Substantia nigra (tissue), 51 donors: ENCODE measurements at places on chromosomes 13 and 19.
A peak's percentile ranks its signal among the peaks of the same experiment; 100 is the strongest.

DNA sequence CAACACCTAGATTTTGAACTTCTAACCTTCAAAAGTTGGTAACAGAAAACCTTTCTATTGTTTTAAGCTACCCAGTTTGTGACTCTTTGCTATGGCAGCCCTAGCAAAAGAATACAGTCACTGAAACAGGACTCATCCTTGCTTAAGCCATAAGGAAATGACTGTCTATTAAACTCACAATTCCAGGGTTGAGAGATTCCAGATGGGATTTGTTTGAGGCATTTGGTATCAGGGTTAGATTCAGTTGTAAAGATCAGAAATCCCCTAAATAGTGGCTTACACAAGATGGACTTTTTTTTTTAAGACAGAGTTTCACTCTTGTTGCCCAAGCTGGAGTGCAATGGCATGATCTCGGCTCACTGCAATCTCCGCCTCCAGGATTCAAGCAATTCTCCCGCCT, 41.1 kb upstream of the RGCC start:
- no peak for DNase-seq

GRCh38 chr19:8488365-8488764, 14.1 kb downstream of the PRAM1 start:
- no peak for DNase-seq

- DNase-seq = no peak
Observed at GRCh38 chr13:23427342-23427843, 6.1 kb downstream of the SACS start.

DNA sequence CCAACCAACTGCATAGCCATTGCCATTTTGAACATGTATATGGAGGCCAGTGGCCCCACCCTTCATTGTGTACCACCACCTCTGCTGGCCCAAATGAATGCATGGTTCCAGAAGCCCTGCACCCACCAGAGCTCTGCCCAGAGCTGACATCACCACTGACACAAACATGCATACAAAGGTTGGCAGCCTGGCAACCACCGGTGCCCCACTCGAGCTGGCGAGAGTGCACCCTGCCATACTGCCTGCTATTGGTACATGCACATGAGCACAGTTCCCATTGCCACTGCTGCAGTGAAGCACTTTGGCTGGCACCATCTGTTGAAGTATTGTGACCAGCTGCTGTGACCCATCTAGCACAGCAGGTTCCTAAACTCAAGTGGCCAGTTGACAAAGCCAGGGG, 1564.9 kb downstream of the OLFM4 start:
- no peak for DNase-seq

DNA sequence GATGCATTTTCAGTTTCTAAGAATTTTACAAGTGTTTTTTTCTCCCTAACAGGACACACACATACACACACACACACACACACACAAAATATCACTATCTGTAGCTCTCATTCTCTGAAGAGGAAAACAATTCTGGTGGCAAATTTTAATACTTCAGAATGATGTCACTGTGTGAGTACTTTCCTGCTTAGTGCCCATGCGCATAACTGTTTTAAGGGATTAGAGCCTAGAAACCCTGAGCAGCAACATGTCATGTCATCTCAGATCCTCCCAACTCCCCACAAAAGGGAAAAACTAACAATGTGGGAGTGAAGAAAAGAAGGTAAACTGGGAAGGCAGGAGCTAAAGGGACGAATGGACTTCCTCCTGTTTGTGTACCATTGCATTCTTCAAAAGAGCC, 401.2 kb downstream of the SPRY2 start:
- DNase-seq = no peak

DNA sequence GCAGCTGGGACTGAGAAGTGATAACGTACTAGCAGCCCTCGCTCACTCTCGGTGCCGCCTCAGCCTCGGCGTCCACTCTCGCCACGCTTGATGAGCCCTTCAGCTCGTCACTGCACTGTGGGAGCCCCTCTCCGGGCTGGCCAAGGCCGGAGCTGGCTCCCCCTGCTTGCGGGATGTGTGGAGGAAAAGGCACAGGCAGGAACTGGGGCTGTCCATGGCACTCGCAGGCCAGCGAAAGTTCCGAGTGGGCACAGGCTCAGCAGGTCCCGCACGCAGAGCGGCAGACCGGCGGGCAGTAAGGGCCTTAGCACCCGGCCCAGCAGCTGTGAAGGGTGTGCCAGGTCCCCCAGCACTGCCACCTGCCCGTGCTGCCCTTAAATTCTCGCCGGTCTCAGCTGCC, 38.8 kb upstream of the SGCG start:
- DNase-seq = no peak

DNA sequence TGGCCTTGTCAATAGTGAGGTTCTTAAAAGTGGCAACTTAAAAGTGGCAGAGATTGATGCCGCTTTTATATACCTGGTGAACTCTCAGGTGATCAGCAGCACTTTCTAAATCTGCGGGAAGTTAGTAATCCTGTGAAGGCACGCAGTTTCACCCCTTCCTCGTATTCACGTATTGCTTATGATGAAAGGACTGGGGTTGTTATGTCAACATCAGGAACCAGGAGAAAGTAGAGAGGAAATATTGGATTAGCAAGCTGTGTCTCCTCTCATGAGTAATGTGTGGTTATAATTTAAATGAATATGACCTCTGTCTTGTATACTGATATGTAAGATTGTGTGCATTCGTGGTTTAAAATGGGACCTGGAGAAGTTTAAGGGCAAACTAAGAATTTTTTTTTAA, 544.6 kb downstream of the SLITRK6 start:
- DNase-seq = no peak

DNA sequence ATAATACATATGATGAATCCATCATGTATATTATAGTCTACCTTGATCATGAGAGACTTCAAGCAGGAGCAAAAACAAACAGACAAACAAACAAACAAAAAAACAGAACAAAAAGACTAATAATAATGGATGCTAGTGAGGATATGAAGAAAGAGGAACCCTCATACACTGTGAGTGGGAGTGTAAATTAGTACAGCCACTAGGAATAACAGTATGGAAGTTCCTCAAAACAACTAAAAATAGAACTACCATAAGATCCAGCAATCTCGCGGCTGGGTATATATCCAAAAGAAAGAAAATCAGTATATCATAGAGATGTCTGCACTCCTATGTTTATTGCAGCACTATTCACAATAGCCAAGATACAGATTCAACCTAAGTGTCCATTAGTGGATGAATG, 7.0 kb upstream of the DLEU7 start:
- DNase-seq = no peak

- no peak for DNase-seq
Observed at GRCh38 chr13:64684685-64685431, 2545.3 kb downstream of the PCDH9 start.

DNA sequence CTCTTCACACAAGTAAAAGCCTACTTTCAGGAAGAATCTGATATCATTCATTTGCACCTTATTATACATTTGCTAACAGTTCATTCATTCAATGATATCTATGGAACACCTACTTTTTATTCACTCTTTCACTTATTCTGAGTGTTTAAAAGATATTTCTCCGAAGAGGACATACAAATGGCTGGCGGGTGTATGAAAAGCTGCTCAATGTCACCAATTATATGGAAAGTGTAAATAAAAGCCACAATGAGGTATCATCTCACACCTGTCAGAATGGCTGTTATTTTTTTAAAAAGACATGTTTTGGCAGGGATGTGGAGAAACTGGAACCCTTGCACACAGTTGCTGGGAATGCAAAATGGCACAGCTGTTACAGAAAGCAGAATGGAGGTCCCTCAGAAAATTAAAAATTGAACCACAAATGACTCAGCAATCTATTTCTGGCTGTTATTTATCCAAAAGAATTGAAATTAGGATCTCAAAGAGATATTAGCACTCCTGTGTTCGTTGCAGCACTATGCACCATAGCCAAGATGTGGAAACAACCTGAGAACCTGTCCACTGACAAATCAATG, 127.6 kb upstream of the IRS2 start:
- DNase-seq = no peak

DNA sequence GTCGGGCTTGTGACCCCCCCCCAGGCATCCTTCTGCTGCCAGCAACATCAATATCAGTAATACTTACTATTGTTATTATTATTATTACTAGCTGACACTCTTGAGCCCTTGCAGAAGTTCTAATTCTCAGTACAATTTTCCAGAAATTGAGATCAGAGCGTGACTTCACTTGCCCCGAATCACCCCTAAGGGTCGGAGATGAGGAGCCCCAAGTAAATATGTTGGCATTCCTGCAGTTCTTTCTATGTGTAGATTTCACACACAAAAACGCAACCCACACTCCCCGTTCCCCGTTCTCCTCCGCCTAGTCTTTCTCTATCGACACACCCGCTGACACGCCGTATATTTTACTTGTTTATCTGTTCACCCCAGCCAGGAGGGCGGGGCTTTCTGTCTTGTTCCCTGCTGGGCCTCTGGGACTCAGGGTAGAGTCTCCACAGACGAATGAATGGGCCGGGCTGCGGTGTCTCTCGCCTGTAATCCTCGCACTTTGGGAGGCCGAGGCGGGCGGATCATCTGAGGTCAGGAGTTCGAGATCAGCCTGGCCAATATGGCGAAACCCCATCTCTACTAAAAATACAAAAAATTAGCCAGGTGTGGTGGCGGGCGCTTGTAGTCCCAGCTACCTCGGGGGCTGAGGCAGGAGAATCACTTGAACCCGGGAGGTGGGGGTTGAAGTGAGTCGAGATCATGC, 14.7 kb downstream of the TLE5 start:
- DNase-seq = no peak

- DNase-seq = no peak
Observed at GRCh38 chr19:5288347-5288739, 52.3 kb downstream of the PTPRS start.

- DNase-seq = no peak
Observed at GRCh38 chr13:45510672-45511071, 45.9 kb downstream of the COG3 start.

- no peak for DNase-seq
Observed at GRCh38 chr13:74930402-74931165, 551.4 kb downstream of the TBC1D4 start.

DNA sequence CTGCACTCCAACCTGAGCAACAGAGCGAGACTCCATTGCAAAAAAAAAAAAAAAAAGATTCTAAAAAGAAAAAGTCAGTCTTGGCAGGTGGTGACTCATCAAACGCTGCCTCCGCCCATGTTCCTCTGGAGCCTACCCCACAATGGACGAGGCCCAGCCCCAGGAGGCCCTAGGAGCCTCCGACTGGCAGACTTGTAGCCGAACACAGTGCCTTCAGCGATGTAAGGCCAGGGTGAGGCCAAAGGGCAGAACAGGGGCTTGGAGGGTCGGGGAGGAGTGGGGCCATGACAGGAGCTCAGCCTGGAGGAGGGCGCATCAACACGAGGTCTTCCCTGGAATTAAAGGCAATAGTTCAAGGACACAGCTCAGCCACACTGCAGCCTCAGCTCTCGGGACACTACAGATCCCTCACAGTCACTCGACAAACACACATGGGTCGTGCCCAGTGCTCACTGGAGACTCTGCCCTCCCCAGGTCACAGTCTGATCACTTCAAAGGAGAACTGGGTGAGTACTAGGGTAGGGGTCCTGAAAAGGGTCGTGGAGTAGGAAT, 5.1 kb downstream of the USE1 start:
- no peak for DNase-seq

DNA sequence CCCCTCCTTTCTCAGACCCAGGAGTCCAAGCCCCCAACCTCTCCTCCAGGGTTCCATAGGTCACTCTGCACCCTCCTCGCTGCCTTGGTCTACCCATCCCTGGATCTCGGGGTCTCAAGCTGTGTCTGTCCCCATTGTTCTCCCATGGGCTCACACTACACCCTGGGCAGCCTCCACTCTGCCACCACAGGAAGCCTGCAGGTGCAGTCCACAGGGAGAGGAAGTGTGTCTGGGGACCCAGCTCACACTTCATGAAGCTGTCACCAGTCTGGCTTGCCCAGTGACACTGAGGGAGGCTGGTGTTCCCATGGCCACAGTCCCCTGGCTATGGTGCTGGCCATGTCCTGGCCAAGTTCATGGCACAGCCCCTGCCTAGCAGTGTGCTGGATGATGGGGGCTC, 5.3 kb downstream of the NECTIN2 start:
- no peak for DNase-seq

- DNase-seq = peak; percentile 94
Observed at GRCh38 chr19:1266129-1266915, 2.8 kb upstream of the CIRBP start.

DNA sequence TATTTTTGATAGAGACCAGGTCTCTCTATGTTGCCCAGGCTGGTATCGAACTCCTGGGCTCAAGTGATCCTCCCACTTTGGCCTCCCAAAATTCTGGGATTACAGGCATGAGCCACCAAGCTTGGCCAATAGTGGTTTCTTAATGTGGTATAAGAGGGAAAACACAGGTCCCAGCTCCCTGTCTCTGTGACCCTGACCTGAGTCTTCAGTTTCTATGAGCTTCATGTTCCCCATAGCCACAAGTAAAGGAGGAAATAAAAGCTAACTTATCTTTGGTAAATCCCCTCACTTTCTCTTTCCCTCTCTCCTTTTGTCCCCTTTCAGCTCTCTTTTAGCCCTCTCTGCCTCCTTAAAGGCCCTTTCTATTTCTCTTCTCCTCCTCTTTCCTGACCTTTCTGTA, 50.3 kb downstream of the ABCC4 start:
- DNase-seq = no peak

GRCh38 chr19:30788105-30788765, 416.1 kb downstream of the ZNF536 start:
- DNase-seq = no peak

DNA sequence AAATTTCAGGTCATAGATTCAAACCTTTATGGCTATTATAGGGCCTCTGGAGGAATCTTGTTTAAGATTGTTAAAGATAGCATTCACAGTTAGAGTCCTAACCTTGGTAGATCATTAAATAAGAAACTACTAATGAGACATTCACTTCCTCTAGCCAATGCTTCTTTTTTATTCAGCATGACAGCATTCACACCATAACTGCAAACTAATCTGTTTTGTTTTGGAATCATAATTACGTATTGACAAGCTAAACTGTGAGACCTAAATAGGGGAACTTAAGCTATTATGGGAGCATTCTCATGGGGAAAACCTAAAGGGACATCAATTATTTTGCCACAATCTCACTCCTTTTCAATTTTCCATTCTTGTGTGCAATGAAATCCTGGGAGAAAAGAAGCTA, 653.8 kb downstream of the PCDH9 start:
- DNase-seq = no peak

- no peak for DNase-seq
Observed at GRCh38 chr13:94987081-94987480, 274.7 kb upstream of the SOX21 start.

DNA sequence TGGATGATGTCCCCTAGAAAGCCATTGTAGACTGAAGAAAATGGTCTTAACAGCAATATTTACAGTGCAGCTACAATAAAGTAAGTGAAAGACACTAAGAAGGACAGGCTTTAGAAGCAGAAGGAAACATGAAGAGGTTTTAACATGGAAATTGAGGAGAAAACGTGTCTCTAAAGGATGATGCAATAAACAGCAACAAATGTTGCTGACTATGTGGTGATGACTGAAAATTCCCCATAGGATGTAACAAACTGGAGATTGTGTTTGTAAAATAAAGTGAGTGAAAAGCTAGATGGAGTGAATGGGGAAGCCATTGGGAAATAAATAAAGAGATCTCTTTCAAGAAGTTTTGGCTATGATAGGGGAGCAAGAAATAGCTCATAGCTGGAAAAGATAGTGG, 186.7 kb upstream of the IPO5 start:
- no peak for DNase-seq
